Activated naive CD4-positive, alpha-beta T cell treated with anti-CD3 and anti-CD28 coated beads, Interleukin-2, amount 50 U/mL, for 16 hours (primary cell): ENCODE measurements at places on chromosomes 3 and 15.

DNA sequence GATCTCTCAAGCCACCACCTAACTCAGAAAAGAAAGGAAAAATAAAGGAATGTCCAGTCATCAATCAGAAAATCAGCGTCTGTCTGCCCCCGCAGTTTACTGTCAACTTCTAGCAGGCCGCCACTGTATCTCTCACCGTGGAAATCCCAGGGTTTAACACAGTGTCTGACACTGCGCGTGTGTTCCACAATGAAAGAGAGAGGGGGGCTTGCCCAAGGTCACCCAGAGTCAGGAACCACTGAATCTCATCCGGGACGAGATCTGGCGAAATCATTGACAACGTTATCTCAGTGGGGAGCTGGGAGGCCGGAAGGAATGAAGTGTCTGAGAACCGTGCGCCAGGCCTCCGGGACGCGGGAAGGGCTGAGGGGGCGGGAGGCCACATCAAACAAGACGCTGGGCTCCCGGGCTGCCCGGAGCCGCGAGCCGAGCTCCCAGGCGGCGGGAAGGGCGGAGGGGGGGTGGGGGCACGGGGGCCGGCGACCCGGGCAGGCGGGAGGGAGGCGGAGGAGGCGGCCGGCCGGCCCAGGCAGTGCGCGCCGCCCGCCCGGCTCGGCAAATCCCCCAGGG, 2.2 kb upstream of the HES1 start:
- DNase-seq, result peak; percentile 35

- no peak for DNase-seq
Measured at GRCh38 chr3:60630953-60631352, 620.3 kb downstream of the FHIT start.

DNA sequence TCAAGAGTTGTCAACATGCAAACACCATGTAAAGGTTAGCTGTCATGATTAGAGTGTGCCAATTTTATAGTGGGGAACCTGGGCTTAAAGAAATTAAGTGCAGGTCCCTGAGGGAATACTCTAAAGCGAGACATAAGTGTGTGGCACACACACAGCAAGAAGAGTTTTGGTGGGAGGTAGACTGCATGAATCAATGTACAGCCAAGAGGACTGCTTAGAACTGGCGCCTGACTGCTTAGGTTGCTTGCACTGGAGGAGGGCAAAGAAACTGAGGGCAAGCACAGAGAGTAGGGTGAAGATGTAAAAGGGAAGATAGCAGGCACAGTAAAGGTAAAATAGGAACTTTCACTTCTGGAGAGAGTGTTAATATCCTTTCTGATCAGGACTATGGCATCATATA, 184.9 kb downstream of the SOX2 start:
- no peak for DNase-seq

DNA sequence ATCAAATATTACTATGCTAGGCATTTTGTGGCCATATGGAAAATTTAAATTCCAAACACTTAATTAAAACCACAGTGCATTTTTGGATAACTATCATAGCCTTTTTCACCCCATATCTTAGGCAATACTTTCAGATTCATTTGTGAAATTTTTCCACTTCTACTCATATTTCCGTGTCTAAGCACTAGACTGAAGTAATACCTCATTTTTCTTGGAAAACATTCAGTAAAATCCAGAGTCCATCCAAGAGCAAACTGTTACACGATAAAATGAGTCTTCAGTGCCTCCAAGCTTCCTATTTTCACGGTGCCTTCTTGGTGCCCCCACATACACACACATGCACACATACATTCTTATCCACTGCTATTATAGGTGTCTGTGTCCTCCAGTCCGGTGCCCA, 845.9 kb downstream of the TBL1XR1 start:
- DNase-seq, result no peak

DNA sequence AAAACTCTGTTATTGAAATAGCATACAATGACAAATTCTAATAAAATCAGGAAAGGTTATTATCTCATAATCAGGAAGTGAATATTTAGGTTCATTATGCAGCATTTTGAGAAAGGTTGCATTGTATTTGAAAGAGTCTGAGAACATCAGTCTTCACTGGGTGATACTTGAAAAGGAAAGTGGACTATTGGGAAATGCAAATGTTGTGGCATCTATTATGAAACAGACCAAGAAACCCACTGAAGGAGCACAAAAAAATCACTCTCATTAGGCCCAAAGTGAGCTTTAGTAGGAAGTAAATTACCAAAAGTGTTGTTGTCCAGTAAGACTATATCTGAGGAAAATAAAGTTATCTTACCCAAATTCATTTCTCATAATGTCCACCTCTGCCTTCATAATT, 90.8 kb downstream of the ZPLD1 start:
- DNase-seq, result no peak

DNA sequence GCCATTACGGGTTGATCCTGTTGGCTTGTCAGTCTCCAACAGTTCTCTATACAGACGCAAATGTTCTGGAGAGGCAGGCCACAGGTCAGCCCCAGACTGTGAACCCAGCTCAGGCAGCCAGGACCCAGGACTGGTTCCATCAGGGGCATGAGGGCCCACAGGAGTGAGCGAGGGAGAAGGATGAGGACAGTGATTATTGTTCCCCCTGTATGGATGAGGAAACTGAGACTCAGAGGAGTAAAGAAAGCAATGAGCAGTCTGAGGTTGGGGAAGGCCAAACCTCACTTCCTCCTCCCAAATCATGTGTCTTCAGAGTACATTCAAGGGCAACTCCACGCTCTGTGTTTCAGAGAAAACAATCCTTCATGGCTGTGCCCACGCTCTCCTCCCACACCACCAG, 121.9 kb downstream of the RPLP1 start:
- no peak for DNase-seq
